Astrocyte of the cerebellum (primary cell): ENCODE measurements at places on chromosomes 4 and X.
A peak's percentile ranks its signal among the peaks of the same experiment; 100 is the strongest.

- DNase-seq = no peak
These were observed 9.5 kb upstream of the CXCR3 start for GRCh38 chrX:71627588-71628404.

GRCh38 chr4:153115322-153116290, 88.6 kb upstream of the TRIM2 start:
- no peak for DNase-seq

DNA sequence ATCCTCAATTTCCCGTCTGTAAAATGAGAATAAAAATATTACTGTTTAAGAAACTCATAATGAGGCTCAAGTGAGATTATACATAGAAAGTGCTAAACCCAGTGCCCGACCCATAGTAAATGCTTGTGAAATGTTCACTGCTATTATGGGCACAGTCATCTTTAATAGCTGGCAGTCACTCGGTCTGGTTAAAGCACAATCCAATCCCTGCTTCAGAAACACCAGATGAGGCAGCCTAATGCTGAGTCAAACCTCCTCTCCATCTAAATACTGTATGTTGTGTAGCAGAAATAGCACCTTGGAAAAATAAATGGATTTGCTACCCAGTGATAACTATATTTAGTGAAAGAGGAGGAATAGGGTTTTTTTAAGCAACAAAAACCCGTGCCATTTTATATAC, 14.5 kb downstream of the EVC2 start:
- no peak for DNase-seq

- no peak for DNase-seq
These were observed 155.8 kb downstream of the IL15 start for GRCh38 chr4:141792164-141792563.

DNA sequence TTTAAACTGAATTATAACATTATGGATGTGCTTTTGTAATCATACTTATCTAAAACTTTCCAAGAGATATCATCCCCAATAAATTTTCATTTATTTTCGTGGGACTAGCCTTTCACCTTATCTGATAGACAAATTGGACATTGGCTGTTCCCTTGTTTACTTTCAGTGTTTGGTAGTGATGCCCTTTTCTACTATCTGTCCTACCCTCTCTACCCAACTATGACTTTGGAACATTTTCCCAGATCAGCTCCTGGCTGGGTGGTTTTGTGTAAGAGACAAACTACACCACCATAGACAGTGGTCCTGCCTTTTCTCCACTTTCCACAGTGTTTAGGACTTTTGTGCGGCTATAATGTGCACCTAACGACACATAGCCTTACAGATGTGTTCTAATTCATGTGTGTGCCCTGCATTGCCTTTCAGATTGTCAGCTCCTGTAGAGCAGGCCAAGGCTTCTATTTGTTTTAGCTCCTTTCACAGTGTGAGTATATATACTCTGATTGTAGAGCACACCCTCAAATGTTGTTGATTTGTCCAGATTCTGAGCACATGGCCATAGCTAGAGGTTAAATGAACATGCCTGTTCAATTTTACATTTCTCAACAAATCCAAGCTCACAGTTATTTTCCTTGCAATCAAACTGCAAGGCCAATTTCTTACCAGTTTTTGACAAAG, 63.0 kb upstream of the TRPC5OS start:
- no peak for DNase-seq

- DNase-seq = no peak
These were observed 1470.6 kb downstream of the PCDH19 start for GRCh38 chrX:98939456-98939855.

- DNase-seq = no peak
These were observed 93.8 kb downstream of the MAMLD1 start for GRCh38 chrX:150456941-150457340.

- DNase-seq = no peak
These were observed 16.5 kb downstream of the MCF2 start for GRCh38 chrX:139691493-139691842.

DNA sequence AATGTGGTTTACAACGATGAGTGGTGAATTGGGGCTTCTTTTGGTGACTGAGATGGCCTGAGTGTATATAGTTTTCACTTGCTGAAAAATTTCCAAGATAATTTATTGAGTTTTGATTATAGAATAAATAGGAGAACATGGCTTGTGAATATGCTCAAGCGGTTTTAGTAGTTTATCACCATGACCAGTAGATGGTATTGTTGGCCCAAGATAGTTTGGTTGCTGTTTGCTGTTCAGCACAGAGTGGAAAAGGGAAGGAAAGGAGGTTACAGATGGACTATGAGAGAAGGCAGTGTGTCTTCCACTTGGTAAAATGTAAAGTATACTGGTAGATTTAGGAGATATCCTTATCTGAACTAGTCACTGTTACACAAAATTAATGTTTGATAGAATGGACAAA, 55.8 kb upstream of the POU4F2 start:
- no peak for DNase-seq

DNA sequence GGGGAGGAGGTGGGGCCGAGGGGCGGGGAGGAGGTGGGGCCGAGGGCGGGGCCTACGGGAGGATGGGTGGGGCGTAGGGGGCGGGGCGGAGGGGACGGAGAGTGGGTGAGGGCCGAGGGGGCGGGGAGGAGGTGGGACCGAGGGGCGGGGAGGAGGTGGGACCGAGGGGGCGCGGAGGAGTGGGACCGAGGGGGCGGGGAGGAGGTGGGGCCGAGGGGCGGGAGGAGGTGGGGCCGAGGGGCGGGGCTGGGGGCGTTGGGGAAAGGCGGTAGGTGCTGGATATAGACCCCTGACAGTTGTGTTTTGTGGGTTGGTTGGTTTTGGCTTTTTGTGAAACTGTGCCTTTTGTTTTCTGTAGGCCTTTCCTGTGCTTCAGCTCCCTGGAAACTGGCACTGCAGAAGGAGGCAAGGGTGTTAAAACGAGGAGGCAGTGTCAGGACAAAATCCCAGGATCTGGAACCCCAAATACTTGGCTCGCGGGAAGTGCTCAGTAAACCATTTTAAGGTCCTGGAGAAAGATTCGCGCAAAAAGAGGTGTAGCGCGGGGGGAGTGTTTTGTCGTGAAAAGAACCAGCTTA, 580 bp upstream of the MMGT1 start:
- peak; percentile 24 for DNase-seq

DNA sequence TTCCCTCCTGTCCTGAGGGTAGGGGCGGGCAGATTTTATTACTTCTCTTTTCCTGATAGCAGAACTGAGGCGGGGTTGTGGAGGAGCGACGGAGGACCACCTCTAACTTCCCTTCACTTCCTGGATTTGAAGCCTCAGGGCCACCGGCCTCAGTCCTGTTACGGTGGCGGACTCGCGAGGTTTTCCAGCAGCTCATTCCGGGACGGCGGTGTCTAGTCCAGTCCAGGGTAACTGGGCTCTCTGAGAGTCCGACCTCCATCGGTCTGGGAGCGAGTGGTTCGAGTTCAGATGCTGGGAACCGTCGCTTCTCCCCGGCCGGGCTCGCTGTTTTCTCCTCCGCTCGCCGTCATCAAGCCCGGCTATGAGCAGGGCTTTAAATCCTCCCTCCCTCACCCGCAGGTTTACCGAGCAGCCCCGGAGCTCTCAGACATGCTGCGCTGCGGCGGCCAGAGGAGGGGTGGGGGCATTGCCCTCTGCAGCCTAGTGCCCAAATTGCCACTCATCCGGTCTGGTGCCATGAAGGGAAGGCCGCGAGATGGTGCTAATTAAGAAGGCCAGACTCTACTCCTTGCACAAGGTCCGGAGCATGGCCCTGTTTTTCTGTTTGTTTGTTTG, 23.3 kb downstream of the HAND2 start:
- DNase-seq = no peak
